NCI-H1048 (cell line): ENCODE measurements at places on chromosomes 6 and 20.

GRCh38 chr20:33240923-33241322 lies 5.1 kb downstream of the BPIFA1 start:
- DNase-seq, result no peak

DNA sequence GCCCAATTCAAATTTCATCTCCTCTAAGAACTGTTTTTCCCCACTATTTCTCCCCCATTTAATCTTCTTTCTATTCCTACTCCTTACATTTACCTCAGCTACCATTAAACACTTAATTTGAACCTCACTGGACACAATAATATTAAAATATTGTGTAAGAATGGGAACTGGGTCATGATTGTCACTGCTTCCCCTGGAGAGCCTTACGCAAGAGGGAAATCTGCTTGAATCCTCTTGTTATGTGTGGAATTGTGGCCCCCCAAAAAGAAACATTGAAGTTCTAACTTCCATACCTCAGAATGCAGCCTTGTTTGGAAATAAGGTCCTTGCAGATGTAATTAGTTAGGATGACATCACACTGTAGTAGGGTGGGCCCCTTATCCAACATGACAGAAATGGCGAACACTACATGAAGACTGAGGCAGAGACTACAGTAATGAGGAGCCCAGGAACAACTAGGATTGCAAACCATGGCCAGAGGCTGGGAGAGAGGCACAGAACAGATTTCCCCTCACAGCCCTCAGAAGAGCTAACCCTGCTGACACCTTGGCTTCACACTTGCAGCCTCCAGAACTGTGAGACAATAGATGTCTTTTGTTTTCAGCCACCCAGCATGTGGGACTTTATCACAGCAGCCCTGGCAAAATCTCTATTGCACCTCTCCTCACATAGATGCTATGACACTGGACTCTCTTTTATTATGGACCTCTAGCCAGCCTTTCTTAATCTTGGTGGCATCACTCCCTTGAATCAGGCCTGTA lies 29.9 kb downstream of the HIVEP2 start:
- DNase-seq, result no peak

DNA sequence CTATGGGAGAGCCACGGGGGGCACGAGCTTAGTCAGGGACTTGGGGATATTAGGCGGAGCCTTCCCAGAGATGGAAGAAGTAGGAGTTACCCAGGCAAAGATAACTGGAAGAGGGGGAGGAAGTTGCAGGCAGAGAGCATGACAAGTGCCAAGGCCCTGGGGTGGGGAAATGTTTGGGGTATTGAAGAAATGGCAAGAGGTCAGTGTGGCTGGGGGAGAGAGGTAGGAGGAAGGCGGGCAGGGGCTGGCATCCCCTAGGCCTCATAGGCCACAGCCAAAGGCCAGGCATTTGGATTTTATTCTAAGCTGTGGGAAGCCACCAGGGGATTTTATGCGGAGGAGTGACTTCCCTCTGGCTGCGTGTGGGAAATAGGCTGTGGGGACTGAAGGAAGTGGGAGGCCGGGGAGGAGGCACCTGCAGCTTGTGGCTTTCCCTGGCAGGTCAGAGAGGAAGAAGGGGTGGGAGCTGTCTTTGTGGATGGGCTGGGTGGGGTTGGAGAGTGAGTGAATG lies 22.7 kb downstream of the SNAI1 start:
- DNase-seq, result no peak

DNA sequence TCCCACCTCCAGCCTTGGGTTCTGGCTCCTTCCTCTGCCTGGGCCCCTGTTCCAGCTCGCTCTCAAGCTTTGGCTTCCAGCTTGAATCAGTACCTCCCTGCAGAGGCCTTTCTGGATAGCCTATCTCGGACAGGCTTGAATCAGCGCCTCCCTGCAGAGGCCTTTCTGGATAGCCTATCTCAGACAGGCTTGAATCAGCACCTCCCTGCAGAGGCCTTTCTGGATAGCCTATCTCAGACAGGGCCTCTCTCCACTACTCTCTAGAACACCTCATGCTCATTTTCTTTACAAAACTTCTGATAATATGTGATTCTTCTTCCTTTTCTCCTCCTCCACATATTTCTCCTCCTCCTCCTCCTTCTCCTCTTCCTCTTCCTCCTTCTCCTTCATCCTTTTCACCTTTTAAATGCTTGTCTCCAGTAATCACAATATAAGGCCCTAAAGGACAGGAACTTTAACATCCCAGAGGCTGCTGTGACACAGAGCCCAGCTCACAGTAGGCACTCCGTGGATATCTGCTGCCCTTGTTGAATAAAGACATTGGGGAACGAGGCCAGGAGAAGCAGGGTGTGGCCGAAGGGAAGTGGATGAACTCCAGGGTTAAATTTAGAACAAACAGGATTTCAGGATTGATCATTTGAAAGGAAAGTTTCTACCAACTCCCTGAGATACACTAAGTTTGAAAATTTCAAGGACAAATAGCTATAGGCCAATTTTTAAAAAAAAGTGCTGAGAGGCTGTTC lies 9.3 kb upstream of the RPS6KA2 start:
- no peak for DNase-seq

DNA sequence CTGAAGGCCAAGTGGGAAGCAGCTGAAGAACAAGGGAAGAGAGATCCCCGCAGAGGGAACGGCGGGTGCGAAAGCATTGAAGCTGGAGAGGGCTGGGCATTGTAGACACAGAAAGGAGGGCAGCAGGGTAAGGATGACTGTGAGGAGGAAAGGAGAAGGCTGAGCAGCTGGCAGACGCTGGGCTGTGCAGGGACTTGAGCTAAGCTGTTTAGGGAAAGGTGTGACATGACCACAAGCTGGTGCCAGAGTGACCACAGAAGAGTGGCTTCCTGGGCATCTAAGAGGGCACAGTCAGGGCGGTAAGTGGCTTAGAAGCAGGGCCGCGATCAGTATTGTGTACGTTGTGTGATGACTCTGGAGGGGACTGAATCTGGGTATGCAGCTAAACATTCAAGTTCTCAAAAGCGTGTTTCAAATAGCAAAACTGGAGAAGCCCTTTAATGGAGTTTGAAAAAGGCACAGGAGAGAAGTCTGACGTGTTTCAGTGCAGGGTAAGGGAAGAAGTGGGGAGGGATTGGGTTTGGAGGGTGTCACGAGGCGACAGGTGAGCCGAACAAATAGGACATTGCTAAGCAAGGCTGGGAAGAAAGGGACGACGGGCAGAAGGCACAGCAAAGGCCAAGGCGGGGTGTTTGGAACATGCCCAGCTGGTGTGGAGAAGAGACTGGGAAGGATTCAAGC lies 46.1 kb upstream of the ARFGEF2 start:
- DNase-seq, result no peak

GRCh38 chr6:33118525-33119123 lies 42.8 kb downstream of the HLA-DPB1 start:
- DNase-seq, result no peak

GRCh38 chr6:38117281-38117680 lies 297.8 kb downstream of the ZFAND3 start:
- DNase-seq, result no peak

DNA sequence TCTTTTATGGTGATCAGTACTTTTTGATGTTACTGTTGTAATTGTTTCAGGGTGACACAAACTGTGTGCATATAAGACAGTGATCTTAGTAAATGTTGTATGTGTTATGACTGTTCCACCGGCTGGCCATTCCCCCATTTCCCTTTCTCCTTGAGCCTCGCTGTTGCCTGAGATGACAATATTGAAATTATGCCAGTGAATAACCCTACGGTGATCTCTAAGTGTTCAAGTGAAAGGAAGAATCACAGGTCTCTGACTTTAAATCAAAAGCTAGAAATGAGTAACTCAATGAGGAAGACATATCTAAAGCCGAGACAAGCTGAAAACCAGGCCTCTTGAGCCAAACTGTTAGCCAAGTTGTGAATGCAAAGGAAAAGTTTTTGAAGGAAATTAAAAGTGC lies 32.3 kb downstream of the TULP4 start:
- DNase-seq, result no peak

- DNase-seq, result no peak
Observed at GRCh38 chr6:163738304-163738703, 323.8 kb downstream of the QKI start.

- no peak for DNase-seq
Observed at GRCh38 chr6:145022199-145022796, 713.0 kb downstream of the EPM2A start.

DNA sequence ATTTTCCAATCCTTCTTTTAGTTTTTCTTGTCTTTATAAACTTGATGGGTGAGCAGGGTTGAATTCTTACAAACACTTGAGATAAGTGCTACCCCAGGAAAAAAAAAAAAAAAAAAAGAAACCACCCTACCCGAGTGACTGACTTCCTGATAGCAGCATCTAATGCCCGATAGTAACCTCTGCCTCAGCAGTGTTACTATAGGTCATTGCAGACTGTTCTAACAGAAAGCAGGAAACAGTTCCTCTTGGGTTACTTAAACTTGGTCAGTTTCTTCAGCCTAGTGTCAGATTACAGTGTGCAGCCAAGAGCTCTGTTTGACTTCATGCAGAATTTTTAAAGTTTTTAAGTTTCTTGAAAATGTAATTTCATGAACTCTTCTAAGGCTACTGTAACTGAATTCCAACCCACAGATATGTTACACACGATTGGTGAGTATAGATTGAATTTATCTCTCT lies 2.1 kb downstream of the MYLIP start:
- DNase-seq, result no peak

DNA sequence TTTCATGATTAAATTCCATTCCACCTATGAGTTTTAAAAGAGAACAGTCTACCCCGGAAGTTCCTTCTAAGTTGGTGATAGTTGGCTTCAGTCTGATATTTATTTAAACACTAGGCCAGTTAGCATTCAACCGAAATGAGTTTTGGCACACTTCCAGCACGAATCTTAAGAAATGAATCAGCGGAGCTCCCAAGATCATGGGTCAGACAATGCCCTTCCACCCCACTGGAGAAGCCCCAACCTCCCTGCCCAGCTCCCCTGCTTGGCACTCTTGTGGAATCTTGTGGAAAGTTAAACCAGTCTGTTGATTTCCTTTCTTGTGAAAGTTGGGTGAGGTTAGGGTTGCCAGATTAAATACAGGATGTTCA lies 64.3 kb downstream of the MKKS start:
- no peak for DNase-seq

GRCh38 chr6:21200134-21200870 lies 393.2 kb upstream of the SOX4 start:
- DNase-seq, result no peak
